ENCODE measurements at places on chromosomes 11 and 22.

DNA sequence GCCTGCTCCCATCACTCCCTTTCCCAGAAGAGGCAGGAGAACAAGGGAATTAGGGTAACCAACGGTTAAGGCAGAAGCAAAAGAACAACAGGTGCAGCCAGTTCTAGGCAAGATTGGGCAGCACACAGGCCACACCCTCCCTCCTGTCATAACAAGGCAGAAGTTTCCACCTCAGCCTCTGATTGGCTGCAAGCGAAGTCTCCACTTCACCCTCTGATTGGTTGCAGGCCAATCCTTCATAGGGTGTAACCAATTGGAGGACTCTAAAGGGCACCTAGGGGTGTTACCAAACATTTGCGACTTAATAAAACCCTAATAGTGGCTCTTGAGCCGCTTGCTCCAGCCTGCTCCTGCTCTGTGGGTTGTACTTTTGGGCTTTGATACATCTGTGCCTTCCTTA is 153.8 kb downstream of the CACNA1I start:
- no peak for DNase-seq

DNA sequence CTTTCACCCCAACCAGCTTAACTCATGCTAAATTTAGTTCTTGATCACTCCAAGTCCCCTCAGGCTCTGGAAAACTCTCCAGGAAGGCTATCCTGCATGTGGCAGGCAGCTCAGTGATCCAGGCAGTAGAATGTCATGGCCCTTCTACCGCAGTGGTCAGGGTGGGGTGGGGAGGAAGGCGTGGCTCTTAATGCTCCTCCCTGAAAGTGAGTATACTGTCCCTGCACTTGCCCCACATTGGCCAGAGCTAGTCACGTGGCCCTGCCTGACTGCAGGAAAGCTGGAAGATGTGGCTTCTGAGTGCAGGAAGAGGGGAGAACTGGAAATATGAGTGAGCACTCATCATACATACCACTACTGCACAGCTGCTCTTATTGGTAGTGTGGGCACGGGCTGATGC is 102.1 kb downstream of the GRAMD1B start:
- no peak for DNase-seq

GRCh38 chr11:70730411-70730810 is 332.1 kb downstream of the CTTN start:
- DNase-seq = no peak

- DNase-seq = no peak
Measured at GRCh38 chr11:6124245-6124644, 16.8 kb downstream of the OR56B4 start.

- DNase-seq = no peak
Measured at GRCh38 chr11:9825315-9825714, 161.4 kb downstream of the SWAP70 start.

DNA sequence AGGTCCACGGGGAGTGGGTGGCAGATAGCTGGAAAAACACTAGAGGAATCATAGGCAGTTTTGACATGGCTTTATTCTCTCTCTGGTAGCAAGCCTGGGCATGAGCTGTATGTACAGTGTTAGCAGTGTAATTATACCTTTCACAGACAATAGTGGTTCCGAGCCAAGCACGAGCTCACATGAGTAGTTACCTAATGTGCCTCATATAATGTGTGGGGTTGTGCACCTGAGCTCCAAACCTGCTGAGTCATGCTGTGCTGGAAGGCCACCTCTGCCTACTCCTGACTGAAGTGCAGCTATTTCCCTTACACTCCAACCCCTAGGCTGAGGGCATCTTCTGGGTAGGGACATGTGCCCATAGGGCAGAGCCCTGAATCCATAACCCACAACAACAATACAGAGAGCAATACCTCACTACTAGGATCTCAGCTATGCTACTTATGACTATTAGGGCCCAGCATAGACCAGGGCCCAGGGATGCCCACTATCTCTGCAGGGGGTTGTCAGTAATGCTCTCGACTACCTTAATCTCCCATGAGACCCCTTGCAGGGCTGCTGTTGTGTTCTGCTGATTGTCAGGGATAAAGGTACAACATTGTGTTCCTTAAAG is 432.1 kb downstream of the DYNC2H1 start:
- no peak for DNase-seq

GRCh38 chr22:49398646-49399045 is 429.0 kb downstream of the BRD1 start:
- DNase-seq = no peak

GRCh38 chr11:67295846-67296245 is 6.7 kb downstream of the ANKRD13D start:
- no peak for DNase-seq

- no peak for DNase-seq
Measured at GRCh38 chr22:45612940-45613339, 58.7 kb upstream of the ATXN10 start.

Data from activated CD4-positive, alpha-beta T cell treated with anti-CD3 and anti-CD28 coated beads for 36 hours (primary cell).